Stimulated activated CD4-positive, alpha-beta T cell treated with anti-CD3 and anti-CD28 coated beads, Interleukin-15, amount 100 ng/mL, for 1 hour (primary cell): ENCODE measurements at places on chromosomes 6 and 20.

DNA sequence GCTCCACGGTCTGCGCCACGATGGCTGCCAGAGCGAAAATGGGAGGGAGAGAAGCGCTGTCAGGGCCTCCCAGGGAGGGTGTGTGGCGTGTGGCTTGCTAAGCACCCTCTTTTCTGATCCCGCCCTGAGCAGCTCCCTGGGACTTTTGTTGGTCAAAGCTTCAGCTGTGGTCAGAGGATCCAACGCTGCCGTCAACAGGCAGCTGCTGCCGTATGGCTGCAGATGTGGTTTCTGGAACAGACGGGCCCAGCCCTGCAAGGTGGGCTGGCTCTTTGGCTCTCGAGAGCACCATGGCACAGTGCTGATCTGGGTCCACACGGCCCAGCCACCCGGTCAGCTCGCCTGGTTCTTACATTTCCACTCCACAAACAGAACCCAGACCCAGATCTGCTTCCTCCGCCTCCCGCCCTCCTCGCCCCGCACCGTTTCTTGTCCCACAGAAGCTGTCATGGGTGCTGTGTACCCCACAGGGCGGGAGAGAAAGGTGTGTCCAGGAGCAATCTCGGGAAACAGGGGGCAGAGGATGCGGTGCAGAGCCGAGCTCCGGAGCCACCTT lies 86.0 kb upstream of the BHLHE23 start:
- DNase-seq, result no peak

DNA sequence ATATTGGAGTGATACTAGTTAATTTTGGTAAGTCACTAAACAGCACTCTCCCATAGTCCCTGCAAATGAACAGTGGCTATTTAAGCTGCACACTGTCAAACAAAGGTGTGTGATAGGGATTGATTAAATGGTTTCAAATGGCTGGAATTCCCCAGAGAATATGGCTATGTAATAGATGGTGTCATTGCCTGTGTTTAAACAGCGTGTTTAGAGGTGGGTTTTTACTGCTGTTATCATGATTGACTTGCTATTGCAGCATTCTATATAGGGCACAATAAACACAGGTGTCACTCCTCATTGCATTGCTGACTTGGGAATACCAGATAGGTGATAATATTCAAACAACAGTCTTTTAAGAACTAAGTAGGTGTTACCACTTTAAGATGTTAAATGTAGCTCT lies 171.7 kb upstream of the MAN1A1 start:
- no peak for DNase-seq

GRCh38 chr20:4073852-4074741 lies 58.7 kb upstream of the RNF24 start:
- DNase-seq, result no peak

- DNase-seq, result no peak
Observed at GRCh38 chr6:15504040-15504495, 158.8 kb downstream of the DTNBP1 start.

- DNase-seq, result no peak
Observed at GRCh38 chr6:170523256-170524171, 29.6 kb downstream of the PSMB1 start.

DNA sequence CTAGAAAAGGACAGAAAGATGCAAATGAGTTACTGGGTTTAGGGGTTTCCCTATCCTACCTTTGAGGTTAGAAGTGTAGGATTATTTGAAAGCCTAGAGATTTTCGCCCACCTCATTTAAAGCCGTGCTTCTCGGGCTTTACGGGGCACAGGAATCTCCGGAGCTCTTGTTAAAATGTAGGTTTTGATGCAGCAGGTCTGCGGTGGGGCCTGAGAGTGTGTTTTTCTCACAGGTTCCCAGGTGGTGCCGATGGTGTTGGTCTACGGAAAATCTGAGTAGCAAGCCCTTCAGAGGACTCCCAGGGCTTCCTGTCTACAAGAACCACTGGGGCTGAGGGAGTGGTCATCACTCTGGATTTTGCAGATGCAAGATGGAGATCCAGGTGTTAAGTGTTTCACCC lies 47.5 kb downstream of the TRAM2 start:
- DNase-seq, result no peak

DNA sequence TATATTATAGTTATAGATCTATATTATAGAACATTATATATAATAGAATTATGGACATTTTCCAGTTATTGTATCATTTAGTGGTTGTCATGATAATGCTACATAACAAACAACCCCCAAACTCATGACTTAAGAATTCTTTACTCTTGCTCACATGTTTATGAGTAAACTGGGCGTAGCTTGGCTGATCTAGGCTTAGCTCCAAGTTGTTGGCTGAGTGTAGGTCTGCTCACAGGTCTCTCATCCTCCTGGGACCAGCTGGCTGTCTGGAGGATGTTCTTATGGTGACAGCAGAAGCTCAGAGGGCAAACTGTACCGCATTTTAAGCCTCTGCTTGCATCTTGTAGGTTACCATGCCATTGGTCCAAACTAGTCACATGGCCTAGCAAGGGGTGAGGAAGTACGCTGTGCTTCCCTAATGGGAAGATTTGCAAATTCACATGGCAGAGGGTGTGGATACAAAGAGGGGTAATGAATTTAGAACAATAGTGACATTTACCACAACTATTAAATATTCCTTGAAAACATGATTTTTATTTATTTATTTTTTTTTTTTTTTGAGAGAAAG lies 34.2 kb downstream of the ARHGAP40 start:
- DNase-seq, result no peak

- no peak for DNase-seq
Observed at GRCh38 chr6:143478479-143479062, 28.0 kb downstream of the PEX3 start.

GRCh38 chr6:36735110-36736071 lies 37.8 kb downstream of the RAB44 start:
- no peak for DNase-seq

DNA sequence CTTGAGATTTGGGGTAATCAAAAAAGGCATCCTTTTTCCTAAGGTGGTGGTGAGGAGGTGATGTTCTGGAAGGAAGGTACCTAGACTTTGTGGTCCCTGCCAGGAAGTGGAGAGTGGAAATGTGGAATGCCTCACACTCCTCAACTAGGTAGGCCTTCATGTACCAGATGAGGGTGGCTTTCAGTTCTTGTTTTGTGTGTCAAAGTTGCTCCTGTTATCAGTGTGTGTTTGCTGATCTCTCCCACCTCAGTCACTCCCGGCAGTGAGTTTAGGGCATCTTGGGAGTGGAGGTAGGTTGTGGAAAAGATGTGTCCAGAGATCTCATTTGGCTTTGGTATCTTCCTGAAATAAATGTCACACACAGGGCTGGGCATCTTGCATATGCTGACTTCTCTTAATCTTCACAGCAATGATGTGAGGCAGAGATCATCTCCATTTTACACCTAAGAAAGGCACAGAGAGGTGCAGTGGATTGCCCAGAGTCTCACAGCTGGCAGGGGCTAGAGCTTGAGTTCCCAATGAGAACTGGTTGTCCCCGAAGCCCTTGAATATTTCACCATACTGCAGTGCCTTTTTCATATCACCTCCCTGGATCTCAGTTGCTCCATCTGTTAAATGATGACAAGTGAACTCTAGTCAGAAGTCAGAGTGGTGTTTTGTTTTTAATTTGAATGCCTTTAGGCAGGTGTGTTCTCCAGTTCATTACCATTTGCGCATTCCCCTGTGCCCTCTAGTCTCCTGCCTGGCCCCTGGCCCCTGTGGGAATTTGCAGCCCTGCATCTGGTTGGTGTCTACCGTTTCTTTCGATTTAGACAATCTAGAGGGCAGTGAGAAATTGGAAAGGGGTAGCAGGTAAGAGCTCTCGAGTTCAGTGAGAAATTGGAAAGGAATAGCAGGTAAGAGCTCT lies 2.9 kb downstream of the PKIG start:
- DNase-seq, result no peak

DNA sequence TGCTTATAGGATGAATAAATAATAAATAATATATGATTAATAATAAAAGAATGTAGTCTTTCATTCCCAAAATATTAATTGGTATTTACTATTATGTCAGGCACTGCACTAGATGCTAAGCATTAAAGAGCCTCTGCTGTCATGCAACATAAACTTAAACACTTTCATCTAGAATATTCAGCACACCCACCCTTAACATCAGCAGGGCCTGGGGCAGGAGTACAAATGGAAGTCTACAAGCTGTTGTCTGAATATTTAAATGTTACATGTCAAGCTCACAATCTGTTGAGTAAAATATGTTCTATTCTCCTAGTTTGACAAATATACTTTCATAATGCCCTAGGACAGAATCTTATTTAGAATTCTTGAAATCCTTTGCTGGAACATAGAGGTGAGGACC lies 395.1 kb downstream of the EPM2A start:
- DNase-seq, result no peak

- DNase-seq, result peak; percentile 63
Observed at GRCh38 chr6:30682143-30683117, 4.0 kb downstream of the PPP1R18 start.

DNA sequence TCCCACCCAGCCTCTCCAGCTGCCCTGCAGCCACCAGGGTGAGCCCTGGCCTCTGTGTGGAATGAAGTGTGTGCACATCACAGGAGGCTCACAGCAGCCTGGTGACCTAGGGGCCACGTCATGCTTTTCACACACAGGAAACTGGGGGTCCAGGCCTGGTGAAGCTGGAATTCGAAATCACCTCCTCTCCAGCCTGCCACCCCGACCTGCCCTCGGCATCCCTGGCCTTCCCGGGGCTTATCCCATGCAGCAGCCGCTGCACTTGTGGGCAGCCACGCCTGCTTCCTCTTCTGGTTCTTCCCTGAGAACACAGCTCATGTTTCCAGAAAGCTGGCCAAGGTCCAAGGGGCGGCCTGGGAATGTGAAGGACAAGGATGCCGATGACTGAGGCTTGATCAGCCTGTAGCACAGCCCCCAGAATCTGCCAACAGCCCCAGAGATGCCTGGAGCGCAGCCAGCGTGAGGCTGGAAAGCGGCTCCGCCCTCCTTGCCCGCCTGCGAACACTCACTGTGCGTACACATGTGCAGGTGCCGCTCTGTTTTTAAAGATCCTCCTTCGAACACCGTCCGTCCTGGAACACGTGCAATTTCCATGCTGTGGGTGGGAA lies 4.2 kb upstream of the NTSR1 start:
- no peak for DNase-seq

DNA sequence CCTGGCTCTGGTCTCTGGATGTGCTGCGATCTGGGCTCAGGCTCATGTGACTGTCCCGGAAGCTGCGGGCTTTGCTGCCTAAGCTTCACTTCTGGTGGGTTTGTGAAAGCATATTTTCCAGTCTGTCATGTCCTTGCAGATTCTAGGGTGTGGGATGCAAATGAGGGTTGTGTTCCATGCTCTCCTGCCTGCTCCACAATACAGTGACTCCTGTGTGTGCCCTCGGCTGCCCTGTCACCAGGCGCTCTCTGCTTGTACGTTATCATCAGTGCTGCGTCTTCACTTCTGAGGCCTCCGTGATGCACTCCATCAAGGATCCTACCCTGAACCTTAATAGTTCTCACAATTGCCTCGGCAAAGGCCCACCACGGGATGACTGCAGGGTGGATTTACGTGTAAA lies 84.2 kb downstream of the TTLL2 start:
- DNase-seq, result no peak

DNA sequence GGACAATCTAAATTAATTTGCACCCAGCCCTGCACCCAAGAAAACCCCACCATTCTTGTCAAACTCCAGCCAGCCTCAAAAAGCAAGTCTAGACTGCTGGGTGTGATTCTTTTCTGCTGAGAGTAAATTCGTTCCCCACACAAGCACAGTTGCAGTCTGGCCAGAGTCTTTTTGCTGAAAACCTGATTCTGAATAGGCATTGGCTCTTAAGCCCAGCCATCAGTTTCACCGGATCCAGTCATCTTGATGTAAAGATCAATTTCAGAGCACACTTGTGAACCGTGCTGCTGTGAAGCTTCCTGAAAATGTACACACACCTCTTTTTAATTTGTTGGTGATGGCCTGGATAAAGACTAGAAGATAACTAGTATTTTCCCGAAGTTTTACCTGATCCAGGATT lies 159.4 kb upstream of the GGTLC1 start:
- DNase-seq, result no peak

GRCh38 chr20:20317195-20317594 lies 50.7 kb upstream of the INSM1 start:
- no peak for DNase-seq
